ENCODE measurements at places on chromosomes 2 and 18.

DNA sequence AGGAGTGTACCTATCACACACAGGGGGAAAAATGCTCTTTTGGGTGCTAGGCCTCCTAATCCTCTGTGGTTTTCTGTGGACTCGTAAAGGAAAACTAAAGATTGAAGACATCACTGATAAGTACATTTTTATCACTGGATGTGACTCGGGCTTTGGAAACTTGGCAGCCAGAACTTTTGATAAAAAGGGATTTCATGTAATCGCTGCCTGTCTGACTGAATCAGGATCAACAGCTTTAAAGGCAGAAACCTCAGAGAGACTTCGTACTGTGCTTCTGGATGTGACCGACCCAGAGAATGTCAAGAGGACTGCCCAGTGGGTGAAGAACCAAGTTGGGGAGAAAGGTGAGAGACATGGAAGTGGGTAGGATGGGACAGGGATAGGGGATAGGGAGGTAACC lies 12.2 kb downstream of the DHRS9 start:
- no peak for ATAC-seq
- no peaks in the 10 kb centered on the region for H3K36me3 ChIP-seq

GRCh38 chr18:54149078-54149697 lies 75.3 kb downstream of the MBD2 start:
- peak overlapping the region; percentile 22 for H3K27ac ChIP-seq
- H3K4me1 ChIP-seq, result peaks cover 26% of the 10 kb centered on the region
- peak; percentile 75 for ATAC-seq
- no peaks in the 10 kb centered on the region for H3K27me3 ChIP-seq
- peaks cover 16% of the 10 kb centered on the region for H3K36me3 ChIP-seq

DNA sequence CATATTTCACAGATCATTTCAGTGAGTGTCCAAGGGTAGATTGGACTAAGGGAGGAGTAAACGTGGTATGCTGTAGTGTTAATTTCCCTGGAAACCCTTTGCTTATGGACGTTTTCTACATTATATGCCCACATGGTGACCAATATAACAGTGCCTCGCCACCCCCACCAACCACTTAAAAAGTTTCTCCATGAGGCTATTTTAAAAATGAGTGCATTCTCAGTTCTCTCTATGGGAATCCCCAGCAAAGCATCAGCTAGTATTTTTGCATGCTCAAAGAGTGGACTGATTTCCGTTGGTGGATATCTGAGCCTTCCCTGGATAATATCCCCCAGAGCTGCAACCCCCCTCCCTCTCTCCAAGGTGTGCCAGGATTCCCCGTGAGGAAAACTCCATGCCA lies 73.2 kb downstream of the TGFA start:
- peaks cover 29% of the 10 kb centered on the region for H3K4me1 ChIP-seq
- H3K27ac ChIP-seq, result peak overlapping the region; percentile 57
- no peaks in the 10 kb centered on the region for H3K36me3 ChIP-seq
- peaks cover 5% of the 10 kb centered on the region for H3K27me3 ChIP-seq
- peak overlapping the region; percentile 27 for H3K4me3 ChIP-seq

- no peak overlapping the region for H3K4me3 ChIP-seq
- ATAC-seq, result no peak
- H3K27ac ChIP-seq, result no peak overlapping the region
- no peaks in the 10 kb centered on the region for H3K27me3 ChIP-seq
- H3K4me1 ChIP-seq, result peaks cover 10% of the 10 kb centered on the region
Measured at GRCh38 chr2:112201696-112202430, 53.0 kb downstream of the ZC3H8 start.

- H3K4me3 ChIP-seq, result no peak overlapping the region
- H3K36me3 ChIP-seq, result no peaks in the 10 kb centered on the region
- peaks cover 36% of the 10 kb centered on the region for H3K27me3 ChIP-seq
- no peak for ATAC-seq
- no peaks in the 10 kb centered on the region for H3K4me1 ChIP-seq
Measured at GRCh38 chr2:236882930-236883329, 202.8 kb upstream of the COPS8 start.

DNA sequence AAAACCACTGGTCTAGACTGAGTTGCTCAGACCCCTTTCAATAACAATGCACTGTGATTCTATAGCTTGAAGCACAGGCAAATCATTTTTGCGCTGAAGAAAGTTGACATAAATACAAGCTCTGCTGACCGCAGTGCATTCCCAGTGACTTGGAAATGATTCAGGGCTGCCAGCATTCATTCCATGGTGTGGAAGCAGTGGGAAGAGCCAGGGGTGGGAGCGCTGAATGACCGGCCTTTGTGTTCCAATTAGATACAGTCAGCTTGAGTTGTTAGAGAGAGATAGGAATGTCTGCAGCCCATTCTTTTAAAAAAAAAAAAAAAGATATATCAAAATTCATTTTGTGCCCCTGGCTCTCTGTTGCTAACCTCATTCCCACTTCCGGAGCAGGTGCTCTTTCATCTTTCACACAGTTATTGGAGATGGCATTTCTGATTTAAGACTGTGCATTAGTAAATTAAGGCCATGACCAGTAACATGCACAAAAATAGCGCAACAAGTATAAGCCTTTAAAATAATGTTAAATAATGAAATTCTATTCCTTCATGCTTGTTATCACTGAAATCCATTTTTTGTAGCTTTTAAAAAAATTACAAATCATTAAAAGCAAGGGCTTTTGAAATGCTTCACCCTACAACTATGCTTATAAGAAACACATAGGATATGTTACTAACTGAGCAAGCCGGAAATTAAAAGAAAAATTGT lies 59.4 kb upstream of the CTLA4 start:
- H3K4me1 ChIP-seq, result peaks cover 8% of the 10 kb centered on the region
- H3K27ac ChIP-seq, result no peak overlapping the region
- H3K36me3 ChIP-seq, result no peaks in the 10 kb centered on the region
- H3K27me3 ChIP-seq, result peaks cover 29% of the 10 kb centered on the region
- H3K4me3 ChIP-seq, result no peak overlapping the region

GRCh38 chr2:33134086-33134771 lies 187.5 kb downstream of the LTBP1 start:
- no peak overlapping the region for H3K27ac ChIP-seq
- H3K4me1 ChIP-seq, result no peaks in the 10 kb centered on the region
- peaks cover 9% of the 10 kb centered on the region for H3K27me3 ChIP-seq
- H3K4me3 ChIP-seq, result no peak overlapping the region
- no peak for ATAC-seq

GRCh38 chr2:175620106-175620505 lies 382.0 kb downstream of the LNPK start:
- no peak for ATAC-seq
- no peak overlapping the region for H3K4me3 ChIP-seq
- no peaks in the 10 kb centered on the region for H3K36me3 ChIP-seq
- no peak overlapping the region for H3K27ac ChIP-seq
- no peaks in the 10 kb centered on the region for H3K27me3 ChIP-seq
- no peaks in the 10 kb centered on the region for H3K4me1 ChIP-seq

DNA sequence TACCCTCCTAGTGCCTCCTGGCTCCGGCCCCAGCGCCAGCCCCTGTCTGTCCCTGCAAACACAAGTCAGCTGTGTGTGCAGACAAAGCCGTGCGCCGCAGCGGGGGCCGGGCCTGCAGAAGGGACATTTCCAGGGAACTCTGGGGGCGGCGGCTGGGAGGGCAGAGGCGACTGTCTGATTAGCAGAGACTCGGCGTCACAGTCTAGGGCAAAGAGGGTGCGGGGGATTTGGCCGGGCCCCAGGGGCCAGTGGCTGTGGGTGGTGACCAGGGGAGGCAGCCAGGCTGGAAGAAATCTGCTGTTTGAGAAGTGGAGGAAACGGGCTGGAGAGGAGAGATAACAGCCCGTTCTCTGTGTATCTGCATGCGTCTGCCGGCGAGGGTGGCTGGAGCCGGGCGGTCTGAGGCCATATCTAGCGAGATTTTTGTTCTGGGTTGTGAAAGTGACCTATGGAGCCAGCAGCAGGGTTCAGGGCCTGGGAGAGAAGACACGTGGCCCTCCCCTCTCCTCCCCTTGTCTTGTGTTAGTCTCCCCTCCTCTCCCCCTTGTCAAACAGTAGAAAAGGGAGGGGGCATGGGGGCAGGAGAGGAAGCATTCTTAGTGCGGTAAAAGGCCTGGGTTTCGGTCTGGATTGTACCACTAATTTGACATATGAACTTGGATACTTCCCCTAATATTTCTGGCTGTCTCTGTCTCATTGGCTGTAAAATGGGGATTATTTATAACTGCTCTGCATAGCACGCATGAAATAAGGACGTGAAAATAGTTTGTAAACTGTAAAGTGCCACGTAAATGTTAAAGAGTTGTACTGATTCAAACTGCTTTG lies 169.4 kb downstream of the SMAD7 start:
- peak overlapping the region; percentile 8 for H3K4me3 ChIP-seq
- no peaks in the 10 kb centered on the region for H3K36me3 ChIP-seq
- peak overlapping the region; percentile 64 for H3K27ac ChIP-seq
- H3K4me1 ChIP-seq, result peaks cover 63% of the 10 kb centered on the region
- no peak for ATAC-seq

Data from stimulated activated memory B cell treated with anti-CD40 and anti-IgM and Interleukin-4, amounts not matched to agents 10 μg/mL and 1 μg/mL and 100 μg/mL, for 72 hours (primary cell).